GM04504 (cell line): ENCODE measurements at places on chromosomes 6 and 20.

- no peak for DNase-seq
Observed at GRCh38 chr6:158337332-158337731, 25.1 kb downstream of the TULP4 start.

- DNase-seq = no peak
Observed at GRCh38 chr6:3884007-3884745, 35.0 kb downstream of the FAM50B start.

DNA sequence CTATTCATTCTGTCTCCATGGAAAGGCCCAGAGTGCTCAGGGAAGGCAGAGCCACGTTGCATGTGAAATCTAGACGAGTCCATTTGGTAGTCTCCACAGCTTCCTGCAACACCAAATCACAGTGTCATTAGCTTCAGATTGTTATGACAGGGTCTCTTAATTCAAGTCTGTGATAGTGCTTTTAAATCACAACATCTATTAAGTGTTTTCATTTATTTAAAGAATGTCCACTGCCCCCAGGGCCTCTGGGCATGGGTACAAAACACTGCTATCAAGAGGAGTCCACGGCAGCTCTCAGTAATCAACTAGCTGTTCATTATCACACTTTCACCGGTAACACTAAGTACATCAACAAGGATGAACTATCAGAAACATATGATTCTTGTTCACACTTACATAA is 455.9 kb upstream of the JARID2 start:
- DNase-seq = no peak

- no peak for DNase-seq
Observed at GRCh38 chr6:149471801-149472200, 13.0 kb downstream of the ZC3H12D start.

DNA sequence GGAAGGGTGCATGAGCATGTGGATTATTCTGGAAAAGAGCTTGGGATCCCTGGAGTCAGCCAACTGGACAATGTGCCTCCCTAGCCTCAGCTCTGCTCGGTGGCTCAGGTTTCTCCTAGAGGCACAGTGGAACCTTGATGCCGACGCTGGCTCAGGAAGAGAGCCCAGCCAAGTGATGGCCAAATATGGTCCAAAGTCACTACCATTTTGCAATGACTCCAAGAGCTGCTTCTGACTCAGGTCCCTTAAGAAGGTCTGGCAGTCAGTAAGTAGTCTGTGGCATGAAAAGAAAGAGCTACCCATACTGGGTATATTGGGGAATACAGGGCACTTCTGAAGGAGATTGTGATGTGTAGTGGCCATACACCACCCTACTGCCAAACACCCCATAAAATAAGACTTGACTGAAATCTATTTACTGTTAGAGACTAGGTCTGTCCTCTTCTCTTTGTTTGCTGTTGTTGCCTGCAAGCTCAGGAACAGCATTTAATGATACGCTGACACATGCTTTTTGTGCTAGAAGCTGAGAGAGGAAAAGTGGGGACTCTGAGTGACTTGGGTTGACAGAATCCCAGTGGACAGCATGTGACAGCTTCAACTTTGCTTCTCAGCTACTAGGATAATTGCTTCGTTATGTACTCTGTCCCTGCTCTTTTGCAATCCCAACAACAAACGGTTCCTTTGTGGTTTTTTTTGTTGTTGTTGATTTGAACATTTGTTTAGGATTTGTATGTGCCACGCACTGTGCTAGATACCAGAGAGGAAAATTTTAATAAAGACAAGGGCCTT is 30.3 kb upstream of the OGFRL1 start:
- DNase-seq = no peak

GRCh38 chr6:167949121-167949684 is 48.3 kb upstream of the KIF25 start:
- no peak for DNase-seq

GRCh38 chr20:31652917-31653396 is 15.2 kb downstream of the COX4I2 start:
- peak; percentile 50 for DNase-seq

DNA sequence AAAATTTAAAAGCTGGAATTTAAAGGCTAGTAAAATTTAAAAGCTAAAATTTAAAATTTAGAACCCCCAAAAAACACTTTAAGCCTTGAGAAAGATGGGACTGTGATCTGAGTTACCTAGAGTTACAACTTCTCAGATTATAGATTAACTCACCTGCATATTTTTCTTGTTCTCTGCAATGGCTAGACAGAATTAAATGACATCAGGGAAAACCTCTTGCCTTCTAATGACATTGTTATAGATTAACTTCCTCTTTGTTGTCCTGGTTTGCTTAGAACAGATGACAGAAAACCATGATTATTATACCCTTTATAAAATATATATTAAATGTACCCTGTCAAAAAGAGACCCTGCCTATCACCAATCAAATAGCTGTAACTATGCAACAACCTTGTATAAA is 56.4 kb downstream of the TRDN start:
- no peak for DNase-seq

DNA sequence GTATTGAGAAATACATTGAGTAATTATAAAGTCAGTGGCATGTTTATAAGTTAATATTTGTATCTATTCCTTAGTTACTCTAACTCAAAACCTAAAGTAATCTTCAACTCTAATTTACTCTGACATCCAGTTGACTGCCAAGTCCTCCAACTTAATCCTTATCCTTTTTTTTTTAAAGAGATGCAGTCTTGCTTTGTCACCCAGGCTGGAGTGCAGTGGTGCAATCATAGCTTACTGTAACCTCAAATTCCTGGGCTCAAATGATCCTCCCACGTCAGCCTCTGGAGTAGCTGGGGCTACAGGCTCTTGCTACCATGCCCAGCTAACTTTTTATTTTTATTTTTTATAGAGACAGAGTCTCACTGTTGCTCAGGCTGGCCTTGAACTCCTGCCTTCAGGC is 24.4 kb downstream of the PTPN1 start:
- peak; percentile 58 for DNase-seq

- DNase-seq = no peak
Observed at GRCh38 chr20:1876217-1876921, 18.8 kb upstream of the SIRPA start.

- DNase-seq = no peak
Observed at GRCh38 chr6:48377115-48377514, 266.1 kb upstream of the PTCHD4 start.

DNA sequence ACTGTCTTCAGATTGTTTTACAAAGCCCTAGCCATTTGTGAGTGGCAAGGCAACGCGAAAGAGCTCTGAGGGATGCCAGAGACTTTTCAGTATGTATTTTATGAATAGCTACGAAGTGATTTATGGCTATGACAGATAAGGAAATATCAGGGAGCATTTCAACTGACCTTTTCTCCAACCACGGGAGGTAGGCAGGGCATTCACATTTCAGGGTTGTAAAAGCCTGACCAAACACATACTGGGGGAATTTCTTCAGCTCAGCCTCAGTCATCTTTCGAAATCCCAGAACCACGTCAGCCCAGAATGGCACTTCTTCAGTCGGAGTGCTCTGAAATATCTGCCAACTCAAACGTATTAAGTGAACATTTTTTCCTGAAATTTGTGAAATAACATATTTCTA is 10.8 kb downstream of the DDO start:
- DNase-seq = no peak

DNA sequence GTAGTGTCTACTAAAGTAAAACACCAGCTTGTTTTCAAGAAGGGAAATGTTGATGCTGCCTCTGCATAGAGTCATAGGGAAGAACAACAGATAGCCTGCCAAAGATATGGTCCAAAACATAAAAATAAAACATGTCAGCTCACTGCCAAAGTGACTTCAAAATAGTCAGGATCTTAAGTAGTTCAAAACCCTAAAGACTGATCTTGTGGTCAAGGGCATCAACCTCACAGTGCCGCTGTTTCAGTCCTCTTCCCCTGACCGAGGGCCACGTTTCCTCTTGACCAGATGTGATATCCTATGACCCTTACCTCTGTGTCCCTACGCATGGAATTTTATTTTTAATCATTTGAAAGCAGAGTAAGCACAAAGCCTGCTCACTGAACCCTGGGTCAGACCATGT is 104.2 kb upstream of the CNKSR3 start:
- DNase-seq = no peak

- no peak for DNase-seq
Observed at GRCh38 chr6:42907336-42907735, 8.5 kb upstream of the PTCRA start.

DNA sequence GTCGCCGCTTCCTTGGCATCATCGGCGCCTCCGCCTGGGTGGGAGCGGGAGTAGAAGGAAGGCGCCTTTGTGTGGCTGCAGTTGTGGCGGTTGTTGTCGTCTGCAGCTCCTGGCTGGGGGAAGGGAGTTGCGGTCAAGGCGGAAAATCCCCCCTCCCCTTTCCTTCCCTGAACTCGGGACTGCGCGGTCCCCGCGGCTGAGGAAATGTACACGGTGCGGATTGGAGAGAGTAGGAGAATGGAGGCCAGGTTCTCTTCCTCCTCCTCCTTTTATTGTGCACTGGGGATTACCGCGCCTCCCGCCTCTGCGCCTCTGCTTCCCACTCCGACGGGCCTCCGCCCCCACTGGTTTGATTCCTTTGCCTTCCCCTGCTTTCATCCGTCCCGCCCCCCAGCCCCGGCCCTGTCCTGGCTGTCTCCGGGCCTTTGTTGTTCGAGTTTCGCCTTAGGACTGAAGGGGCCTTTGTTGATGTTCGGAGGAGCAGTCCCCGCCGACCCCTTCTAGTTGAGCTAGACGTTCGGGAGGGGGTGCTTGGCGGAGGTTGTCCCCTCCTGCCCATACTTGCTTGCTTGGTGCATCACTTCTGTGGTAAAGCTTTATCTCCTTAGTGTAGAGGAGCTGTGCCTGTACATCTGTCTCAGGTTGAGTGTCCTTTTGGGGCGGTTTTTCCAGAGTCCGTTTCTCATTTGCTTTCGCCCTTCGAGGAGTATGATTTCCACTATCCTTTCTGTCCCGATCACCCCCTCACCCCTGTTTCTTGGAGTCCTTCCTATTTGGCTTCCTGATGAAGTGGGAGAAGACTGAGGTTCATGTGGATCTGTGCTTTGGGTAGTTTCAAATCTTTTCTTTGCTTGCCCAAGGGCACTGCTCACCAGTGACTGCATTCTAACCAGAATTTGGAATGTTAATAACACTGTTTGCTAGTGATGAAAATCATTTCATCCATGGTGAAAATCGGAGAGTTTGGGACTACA is 764 bp downstream of the ZNF292 start:
- no peak for DNase-seq

GRCh38 chr20:44990425-44990824 is 24.1 kb downstream of the STK4 start:
- no peak for DNase-seq

DNA sequence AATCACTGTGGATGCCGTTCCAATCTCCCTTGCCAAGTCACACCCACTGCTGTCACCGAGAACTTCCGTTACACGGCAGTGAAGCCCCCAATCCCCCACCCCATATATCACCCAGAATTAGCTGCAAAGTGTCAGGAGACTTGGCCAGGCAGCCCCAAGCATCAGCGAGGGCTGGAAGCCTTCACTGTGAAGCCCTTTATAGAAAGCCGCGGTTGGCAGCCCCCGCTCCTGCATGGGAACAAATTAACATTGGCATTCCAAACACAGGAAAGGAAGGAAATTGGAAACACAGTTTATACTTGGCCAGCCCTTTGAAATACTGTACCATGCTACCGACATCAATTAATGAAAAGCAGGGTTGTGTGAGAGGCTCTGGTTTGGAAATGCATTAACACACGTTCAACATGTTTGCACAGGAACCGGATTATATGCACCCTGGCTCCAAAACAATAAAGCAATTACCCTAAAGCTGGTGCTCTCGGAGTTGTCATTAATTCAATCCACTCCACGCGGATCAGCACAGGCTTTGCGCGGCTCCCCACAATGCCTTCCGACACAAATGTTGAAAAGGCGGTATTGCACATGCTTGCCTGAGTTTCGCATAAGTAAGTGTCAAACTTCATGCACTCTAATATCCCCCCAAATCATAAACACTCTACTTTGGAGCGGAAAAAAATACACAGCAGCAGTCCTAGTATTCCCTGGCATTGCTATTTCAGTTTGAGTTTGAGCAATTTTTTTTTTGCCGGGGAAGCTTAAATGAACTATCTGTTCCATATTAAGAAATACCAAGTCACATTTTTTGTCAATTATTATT is 7.1 kb downstream of the BMP7 start:
- DNase-seq = no peak

GRCh38 chr20:48731536-48731935 is 96.3 kb downstream of the PREX1 start:
- DNase-seq = no peak

DNA sequence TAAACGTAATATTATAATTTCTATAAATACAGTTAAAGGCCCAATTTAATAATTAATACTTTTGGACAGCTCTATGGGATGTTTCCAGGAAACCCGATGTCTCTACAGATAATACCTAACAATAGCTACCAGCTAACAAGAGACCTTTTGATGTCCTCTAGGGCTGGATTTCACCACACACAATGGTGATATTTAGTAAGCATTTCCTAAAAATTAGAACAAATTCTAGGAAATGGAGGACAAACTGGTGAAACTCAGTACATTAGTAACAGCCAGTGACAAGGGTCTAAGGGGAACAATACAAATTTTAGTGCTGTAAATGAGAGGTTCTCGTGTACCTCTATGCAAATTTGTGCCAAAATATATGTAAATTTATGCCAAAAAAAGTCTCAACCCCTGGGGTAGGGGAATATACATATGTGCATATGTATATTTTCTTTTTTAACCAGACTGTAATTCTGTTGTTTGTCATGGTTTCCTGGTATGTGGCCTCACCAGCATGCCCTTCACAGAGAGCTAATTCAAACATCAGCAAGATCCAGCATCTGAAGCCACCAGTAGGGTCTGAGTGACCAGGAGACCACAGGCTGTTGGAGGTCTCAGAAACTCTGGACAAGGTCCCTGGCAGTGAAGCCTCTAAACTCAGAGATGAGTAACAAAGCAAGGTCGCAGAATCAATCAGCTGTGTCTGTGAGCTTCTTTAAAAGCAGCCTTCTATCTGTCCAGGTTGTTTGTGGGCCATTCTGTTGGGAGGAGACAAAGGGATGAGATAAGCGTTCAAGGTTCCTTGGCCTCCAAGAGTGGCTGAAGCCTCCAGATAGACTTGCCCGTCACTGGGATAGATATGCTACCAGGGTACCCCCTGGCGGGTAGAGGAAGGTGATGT is 235.1 kb upstream of the RREB1 start:
- DNase-seq = no peak

GRCh38 chr6:45961125-45961524 is 54.5 kb downstream of the CLIC5 start:
- no peak for DNase-seq
